ENCODE measurements at places on chromosomes 2 and 18.
A peak's percentile ranks its signal among the peaks of the same experiment; 100 is the strongest.

DNA sequence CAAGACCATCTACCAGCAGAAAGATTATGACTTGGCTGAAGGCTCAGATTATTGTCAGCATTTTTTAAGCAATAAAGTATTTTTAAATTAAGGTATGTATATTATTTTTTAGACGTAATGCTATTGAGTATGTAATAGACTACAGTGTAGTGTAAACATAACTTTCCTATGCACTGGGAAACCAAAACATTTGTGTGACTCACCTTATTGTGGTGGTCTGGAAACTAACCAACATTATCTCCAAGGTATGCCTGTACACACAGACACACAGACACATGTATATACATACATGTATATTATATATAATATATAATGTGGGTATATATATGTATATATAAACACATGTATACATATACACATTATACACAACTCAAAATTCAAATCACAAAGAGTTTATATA lies 9.1 kb upstream of the TMEFF2 start:
- DNase-seq = no peak

DNA sequence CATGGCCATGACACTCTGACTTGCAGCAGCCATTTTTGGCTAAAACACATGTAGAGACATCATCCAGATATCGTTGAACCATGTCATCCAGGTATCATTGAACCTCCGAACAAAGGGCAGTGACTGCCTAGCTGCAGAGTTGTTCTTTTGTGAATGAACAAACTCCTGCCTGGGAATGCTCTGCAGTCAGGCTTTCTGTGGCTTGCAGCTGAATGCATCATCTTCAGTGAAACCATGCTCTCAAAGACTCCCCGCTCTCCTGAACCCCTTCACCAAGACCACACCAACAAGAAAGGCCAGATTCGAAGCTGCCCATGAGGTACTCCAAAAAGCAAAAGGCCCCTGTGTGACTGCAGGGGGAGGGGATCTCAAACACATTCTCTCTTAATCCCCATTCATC lies 118.8 kb downstream of the ACTR3 start:
- no peak for DNase-seq

DNA sequence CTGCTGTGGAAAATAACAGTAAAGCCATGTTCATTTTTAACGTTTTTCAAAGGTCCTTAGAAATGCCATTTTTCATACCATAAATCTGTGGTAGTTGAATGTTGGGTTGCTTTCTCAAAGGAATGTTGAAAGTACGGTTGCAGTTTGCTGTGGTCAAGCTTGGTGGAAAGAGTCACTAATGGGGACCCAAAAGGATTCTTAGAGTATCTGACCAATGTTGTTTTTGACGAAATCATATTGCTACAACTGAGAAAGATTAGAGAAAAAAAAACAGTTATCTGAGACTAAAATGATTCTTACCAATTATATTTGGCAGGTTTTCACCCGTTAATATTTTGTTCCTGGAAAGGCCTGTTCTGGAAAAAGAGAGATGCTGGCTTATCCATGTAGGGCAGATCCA lies 439.5 kb upstream of the ETAA1 start:
- DNase-seq = no peak

- DNase-seq = no peak
Measured at GRCh38 chr2:121282800-121283385, 2.1 kb downstream of the TFCP2L1 start.

GRCh38 chr2:142165790-142166189 lies 35.0 kb upstream of the LRP1B start:
- DNase-seq = no peak

GRCh38 chr18:14971461-14972185 lies 223.7 kb downstream of the ANKRD30B start:
- no peak for DNase-seq

- no peak for DNase-seq
Measured at GRCh38 chr2:68250652-68251186, 1.6 kb downstream of the PPP3R1 start.

DNA sequence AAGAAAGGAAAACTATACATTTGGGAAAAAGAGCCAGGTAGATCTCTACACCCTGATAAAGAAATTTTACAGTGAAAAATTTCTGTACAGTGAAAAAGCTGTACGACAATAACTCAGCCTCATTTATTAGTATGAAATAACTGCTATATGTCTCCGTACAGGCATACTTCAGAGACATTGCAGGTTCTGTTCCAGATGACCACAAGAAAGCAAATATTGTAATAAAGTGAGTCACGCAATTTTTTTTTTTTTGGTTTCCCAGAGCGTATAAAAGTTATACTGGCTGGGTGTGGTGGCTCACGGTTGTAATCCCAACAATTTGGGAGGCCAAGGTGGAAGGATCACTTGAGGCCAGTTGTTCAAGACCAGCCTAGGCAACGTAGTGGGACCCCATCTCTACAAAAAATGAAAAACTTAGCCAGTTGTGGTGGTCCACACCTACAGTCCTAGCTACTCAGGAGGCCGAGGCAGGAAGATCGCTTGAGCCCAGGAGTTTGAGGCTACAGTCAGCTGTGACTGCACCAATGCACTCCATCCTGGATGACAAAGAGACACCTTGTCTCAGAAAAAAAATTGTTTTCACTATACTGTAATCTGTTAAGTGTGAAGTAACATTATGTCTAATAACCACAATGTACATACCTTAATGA lies 28.2 kb upstream of the AMMECR1L start:
- no peak for DNase-seq

DNA sequence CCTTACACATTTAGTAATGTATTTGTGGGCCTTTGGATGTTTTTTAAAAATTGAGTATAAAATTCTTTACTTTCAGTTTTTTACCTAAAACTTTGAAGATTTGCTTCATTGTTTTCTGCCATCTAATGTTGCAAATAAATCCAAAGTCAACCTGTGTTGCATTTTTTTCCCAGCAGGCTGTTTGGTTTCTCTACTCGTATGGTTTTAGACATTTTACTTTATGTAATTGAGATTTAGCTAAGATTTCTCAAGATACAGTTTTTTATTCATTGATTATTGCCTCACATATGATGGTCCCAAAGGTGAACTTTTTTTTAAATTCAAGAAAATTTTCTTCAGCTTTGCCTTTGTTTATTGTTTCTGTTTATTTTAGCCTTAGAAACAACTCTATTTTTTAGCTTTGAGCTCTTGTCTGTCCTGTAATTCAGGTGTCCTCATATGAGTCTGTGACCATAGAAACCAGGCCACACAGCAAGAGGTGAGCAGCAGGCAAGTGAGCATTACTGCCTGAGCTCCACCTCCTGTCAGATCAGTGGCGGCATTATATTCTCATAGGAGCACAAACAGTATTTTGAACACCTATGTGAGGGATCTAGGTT lies 53.4 kb upstream of the TBR1 start:
- DNase-seq = no peak

- no peak for DNase-seq
Measured at GRCh38 chr2:106839849-106840595, 45.9 kb downstream of the ST6GAL2 start.

GRCh38 chr2:162230761-162231160 lies 12.5 kb downstream of the FAP start:
- no peak for DNase-seq

DNA sequence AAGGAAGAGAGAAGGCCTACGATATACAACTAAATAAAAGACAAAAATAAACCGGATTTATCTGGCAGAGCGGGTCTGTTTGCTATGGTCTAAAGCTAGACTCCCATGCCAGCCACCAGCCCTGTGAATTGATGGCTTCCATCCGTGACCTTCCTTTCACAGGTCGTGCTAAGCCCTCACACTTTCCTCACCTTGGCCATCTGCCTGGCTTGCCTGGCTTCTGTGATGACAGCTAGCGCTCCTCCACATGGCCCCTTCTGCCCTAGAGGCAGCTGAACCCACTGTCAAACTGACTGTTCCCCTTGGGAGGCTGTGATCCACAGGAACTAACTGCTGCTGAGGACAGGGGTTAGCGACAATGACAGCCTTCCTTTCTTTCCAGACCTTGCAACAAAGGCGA lies 32.5 kb downstream of the GAREM1 start:
- no peak for DNase-seq

DNA sequence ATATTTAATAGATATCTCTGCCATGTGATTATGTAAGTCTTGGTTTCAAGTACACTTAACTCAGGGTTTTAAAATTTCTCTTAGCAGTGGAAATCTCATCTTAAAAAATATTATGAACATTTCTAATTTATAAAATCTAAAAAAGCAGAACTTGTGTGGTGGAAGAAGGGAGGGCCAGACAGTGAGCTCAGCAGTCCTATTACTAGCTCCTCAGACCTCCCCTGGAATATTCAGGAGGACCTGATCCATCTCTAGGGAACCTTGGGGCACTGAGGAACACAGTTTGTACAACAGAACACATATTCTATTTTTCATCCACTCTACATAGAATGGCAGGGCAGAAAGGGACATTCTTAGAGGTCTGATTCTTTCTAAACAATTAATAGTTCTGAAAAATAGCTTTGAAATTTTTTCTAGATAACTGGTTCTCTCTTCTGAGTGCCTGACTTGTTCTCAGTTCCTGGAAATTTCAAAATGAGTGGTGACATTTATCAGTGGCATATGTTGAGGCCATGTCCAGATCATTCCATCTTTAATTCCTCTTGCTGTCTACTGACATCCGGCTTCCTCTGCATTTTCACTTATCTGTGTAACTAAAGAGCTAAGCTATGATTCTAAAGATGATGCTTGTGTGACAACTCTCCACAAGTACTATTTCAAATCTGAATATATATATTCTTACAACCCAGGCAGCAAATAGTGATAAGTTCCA lies 8.2 kb upstream of the MAP4K4 start:
- DNase-seq = no peak

GRCh38 chr2:37689751-37690150 lies 18.3 kb upstream of the CDC42EP3 start:
- DNase-seq = no peak

DNA sequence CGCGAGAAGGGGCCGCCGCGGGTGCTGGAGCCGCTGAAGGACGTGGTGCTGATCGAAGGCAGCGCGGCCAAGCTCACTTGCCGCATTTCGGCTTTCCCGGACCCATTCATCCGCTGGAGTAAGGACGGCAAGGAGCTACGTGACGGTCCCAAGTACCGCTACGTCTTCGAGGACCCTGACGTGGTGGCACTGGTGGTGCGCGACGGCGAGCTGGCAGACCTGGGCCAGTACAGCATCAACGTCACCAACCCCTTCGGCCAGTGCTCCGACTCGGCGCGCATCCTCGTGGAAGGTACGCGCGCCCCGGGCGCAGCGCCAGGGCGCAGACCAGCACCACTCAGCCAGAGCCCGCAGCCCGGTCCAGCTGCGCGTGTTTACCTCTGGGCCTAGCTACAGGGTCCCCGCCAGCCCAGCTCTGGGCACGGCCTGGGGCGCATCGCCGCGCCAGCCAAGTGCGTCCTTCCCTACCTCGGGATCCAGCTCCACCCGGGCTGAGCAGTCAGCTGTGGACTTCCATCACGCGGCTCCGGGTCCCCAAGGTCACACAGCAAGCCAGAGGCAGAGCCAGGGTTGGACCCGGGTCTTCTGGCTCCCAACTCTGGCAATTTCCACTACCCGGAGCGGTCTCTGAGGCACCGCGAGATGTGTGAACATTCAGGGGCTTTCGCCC lies 1.7 kb upstream of the GMPPA start:
- DNase-seq = no peak

DNA sequence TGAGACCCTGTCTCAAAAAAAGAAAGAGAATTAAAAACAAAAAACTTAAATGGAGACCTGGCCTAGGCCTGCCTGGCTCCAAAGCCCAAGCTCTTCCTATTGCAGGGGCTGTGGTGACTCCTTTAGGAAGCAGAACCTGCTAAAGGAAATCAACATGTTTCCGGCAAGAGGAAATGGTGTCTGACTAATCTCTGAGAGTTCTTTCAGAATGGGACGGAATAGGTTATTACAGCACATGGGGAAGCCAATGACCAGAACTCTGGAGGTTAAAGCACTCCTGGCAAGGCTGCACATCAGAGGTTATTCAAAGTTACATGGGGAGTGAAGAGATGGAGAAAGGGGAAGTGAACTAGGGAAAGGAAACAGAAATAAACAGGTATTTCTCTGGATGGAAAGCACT lies 21.4 kb downstream of the KIF3C start:
- DNase-seq = no peak

DNA sequence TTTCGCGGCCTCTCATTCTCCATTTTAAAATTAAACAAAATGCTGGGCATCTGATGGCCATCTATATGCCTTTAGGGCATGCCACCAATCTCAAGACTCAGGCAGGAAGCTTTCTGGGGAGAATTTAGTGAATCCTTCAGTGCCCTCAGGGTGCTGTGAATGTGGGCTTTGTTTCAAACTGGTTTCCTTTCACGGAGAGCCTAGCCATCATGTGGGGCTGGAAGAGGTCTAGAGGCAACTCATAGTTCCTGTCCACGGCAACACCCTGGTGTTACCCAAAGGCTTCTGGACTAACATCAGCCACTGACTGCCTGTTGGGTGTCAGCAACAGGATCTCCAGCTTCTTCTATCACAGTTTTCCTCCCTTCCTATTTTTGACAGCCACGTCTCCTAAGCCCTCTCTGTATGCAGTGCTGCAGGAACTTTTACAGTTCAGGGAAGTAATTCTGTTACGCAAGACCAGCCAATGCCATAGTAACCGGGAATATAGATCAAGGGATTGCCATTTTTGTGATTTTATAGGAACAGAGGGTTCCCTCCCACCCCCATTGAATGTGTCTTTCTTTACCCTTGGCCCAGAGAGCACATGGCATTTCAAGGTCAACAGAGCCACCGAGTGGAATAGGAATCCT lies 7.9 kb upstream of the WDR33 start:
- no peak for DNase-seq

DNA sequence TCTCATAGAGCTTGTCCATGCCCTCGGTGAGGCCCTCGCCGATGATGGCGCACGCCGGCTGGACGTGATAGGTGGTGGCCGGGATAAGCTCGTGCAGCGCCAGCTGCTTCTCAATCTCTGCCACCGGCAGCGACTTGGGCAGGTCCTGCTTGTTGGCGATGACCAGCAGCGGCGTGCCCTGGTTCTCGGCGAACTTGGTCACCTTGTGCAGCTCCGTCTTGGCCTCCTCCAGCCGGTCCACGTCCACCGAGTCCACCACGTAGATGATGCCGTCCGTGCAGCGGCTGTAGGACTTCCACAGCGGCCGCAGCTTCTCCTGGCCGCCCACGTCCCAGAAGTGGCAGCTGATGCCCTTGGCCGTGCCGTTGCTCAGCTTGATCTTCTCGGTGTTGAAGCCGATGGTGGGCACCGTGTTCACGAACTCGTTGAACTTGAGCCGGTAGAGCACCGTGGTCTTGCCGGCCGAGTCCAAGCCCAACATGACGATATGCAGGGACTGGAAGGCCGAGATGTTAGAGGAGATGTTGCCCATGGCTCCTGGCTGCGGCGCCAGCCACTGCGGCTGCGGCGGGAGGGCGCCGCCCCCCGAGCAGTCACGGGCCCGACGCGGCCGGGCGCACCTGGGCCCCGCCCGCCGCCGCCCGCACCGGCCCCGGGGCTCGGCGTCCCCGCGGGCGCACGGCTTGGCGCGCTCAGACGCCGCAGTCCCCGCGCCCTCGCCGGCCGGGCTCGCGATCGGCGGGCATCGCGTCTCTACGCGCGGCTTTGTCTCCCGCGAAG lies 636 bp downstream of the ARL4C start:
- peak; percentile 85 for DNase-seq

- DNase-seq = no peak
Measured at GRCh38 chr2:176268976-176269318, 295 bp upstream of the MTX2 start.

All from activated CD8-positive, alpha-beta memory T cell treated with anti-CD3 and anti-CD28 coated beads for 24 hours (primary cell).